Natural killer cell (primary cell): ENCODE measurements at places on chromosomes 3 and 15. TPM values are rescaled to one million over a fixed set of nuclear protein-coding genes. Genes with fewer than 3 reads are reported as not detected.

DNA sequence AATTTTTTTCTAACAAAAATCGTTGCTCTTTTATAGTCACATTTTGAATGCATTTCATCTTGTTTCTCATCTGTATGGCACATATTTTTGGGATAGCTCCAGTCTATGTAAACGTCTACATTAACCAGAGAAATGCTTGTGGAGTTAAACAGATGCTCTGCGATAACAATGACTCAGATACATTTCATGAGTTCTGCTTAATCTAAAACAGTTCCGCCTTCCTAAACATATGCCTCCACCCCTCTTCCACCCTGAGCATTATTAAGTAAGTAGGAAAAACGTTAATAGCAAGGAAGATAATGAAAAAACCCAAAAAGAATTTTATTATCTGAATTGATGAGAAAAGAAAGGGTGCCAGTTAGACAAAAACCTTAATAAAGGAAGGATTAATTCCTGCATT, 396.1 kb downstream of the TUSC7 start:
- no peak for DNase-seq

- no peak for DNase-seq
Observed at GRCh38 chr15:64051407-64052259, 5.3 kb upstream of the DAPK2 start.

DNA sequence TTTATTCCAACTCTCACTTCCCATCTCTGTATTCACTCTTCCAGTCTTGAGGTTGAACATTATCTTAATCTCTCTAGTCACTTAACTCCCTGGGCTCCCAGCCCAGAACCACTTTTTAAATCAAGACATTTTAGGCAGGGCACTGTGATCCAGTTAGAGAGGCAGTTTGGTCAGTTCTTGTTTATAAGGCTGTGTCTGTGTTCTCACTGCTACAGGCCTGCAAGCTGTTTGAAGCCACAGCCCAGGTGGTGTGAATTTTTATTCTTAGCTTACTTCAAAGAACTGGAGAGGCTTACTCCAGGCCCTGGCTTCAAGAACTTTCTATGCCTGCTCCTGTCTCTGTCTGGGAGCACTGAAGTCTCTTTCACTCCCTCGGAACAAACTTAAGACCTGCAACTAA, 906.1 kb downstream of the CADM2 start:
- no peak for DNase-seq

GRCh38 chr3:17204049-17204650, 319.4 kb downstream of the PLCL2 start:
- DNase-seq = no peak

DNA sequence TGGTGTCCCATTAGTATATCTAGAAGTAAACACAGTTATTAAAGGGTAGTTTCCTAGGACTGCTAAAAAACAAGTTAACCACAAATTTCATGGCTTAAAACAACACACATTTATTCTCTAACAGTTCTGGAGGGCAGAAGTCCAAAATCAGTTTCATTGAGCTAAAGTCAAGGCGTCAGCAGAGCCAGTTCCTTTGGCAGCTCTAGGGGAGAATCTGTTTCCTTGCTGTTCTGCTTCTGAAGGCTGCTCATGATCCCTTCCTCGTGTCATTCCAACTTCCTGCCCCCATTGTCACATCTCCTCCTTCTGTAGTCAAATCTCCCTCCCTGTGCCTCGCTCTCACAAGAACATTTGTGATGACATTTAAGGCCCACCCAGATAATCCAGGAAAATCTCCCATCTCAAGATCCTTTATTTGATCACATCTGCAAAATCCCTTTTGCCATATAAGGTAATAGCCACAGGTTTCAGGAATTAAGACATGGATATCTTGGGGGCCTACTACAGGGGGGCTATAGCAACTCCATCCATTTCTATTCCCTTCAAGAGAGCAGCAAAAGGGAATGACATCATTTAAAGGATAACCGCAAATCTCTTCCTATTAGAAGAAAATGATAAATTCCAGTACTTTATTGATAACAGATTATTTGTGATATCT, 50.1 kb downstream of the GPR176 start:
- DNase-seq = no peak

DNA sequence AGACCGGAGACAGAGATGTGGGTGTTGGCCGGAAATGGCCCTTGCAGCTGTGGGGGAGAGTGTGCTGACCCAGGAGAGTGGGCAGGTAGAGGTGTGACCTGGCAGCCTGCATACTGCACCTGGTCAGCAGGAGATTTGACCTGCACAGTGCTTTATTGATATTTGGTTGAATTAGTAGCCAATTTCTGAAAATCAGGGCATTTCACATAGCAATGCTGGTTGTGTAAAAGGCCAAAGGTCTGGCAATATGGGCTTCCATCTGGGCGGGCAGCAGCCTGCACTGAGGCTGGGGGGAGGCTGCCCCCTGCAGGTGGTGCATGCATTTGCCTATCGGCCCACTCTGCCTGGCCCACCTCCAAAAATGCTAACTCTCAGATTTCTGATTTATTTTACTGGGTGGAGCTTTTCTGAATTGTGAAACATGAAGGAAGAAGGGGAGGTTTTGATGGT, 9.4 kb upstream of the MGLL start:
- DNase-seq = peak; percentile 45

- no peak for DNase-seq
Observed at GRCh38 chr15:43441316-43441715, 51.6 kb downstream of the TP53BP1 start.

DNA sequence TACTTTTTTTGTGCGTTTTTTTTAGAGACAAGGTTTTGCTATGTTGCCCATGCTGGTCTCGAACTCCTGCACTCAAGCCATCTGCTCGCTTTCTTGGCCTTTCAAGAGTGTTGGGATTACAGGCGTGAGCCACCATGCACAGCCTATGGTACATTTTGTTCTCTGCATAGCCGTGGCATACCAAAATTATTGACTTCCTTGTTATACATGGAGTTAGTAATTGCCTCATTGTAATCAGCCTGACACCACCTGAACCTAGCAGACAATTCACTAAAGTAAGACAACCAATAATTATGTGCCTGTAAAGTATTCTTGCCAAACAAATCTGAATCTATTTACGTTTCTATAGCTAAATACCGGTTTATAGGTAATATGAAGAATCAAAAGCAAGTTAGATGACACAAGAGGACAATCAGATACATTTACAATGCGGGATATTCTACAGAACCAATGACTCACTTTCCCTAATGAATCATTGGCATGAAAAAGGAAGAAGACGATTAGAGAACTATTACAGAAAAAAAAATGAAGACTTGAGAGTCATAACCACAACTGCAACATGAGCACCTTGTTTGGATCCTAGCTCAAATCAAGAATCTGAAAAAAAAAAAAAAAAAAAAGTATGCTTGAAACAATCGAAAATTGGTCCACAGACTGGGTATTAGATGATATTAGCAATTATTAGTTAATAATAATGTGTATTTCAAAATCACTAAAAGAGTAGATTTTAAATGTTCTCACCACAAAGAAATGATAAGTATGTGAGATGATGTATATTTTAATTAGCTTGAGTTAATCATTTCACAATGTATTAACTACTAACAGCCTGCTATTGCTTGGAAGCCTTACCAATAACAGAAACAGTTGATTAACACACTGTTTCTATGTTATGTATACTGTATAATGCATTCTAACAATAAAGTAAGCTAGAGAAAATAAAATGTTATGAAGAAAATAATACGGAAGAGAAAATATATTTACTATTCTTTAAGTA, 7.1 kb downstream of the GUCA1C start:
- no peak for DNase-seq

Gene GPR27
- total RNA-seq = not detected

Gene C3orf22
- total RNA-seq = not detected

DNA sequence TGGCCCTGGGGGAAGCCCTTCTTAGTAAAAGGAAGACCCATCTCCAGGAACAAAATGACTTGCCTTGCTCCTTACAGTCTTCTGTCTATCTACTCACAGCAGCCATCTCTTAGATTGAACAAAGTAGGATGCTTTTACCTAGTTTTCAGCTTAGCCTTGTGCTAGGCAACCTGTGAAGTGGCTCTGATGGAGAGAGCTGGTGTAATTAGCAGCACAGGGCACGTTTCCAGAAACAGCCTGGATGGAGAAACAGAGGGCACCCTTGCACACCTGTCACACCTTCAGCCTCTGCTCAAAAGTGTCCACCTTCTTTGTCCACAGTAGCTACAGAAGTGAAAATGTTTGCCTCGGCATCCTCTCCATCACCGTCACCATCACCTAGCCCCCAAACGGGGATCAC, 292.9 kb downstream of the RORA start:
- DNase-seq = no peak

Gene HCN4
- total RNA-seq = not detected

GRCh38 chr3:175770426-175770825, 911.3 kb downstream of the NAALADL2 start:
- no peak for DNase-seq

- no peak for DNase-seq
Observed at GRCh38 chr3:55243678-55244077, 243.4 kb downstream of the WNT5A start.

DNA sequence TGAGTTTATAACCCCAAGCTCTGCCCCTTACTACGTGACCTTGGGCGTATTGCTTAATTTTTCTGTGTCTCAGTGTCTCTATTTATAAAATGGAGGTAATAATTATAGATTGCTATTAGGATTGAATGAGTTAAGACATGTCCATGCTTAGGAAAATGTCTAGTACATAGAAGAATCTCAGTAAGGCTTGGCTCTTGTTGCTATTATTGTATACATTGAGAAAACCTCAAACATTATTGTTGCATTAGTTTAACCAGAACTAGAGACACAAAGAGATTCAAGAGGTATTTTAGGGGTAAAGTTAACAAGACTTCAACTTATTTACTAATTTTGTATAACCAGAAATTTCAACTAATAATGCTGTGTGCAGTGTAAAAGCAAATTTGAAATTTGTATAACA, 66.7 kb downstream of the MEF2A start:
- DNase-seq = no peak

Gene NMNAT3
- 2.2 TPM for total RNA-seq

DNA sequence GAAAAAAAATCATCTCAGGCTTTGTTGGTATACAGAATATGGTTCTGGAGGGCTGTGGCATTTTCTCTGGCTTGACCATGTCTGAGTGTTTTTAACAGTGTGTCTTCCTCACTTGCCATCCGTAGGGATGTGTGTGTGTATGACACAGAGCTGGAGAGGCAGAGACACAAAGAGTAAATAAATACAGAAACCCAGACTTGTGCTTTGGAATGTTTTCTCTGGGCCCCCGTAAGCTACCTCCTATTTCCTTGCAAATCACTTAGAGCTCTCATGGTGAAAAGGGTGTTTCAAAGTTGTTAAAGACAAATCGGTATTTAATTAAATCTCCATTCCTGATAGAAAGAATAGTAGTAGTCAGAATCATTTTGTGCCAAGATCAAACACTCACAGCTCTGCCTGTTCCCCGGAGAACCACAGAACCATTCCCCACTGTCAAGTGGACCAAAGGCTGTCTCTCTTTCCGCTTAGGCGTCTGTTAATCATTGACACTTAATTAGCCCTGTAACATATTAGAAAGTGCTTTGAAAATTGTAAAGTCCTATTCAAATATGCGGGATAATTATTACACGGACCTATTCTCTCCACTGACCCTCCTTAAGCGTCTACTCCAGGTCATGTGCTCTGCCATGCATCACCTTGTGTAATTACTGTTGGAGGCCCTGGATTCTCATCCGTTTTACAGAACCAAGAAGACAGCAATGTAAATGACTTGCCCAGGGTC, 313.6 kb upstream of the TLE3 start:
- no peak for DNase-seq

- no peak for DNase-seq
Observed at GRCh38 chr3:176796371-176796770, 400.9 kb downstream of the TBL1XR1 start.

Gene MFSD1
- total RNA-seq = 37.3 TPM

DNA sequence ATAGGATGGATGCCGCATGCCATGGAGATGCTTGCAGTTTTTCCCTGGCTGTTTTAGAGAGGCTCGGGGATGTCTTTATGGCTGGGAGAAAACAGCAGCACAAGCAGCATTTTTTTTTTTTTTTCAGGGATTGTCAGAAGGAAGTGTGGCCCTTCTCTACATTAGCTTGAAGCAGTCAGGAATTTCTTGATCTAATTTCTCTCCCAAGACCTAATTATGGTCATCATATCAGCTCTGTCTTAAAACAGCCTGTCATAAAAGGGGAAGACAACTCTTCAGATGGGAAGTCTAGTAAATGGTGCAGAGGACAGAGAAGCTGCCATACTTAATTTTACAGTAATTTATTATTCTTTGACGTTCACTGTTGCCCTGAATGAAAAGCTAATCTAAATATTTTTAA, 44.5 kb downstream of the EAF1 start:
- no peak for DNase-seq

- no peak for DNase-seq
Observed at GRCh38 chr3:10226293-10226692, 22.0 kb upstream of the TATDN2 start.

DNA sequence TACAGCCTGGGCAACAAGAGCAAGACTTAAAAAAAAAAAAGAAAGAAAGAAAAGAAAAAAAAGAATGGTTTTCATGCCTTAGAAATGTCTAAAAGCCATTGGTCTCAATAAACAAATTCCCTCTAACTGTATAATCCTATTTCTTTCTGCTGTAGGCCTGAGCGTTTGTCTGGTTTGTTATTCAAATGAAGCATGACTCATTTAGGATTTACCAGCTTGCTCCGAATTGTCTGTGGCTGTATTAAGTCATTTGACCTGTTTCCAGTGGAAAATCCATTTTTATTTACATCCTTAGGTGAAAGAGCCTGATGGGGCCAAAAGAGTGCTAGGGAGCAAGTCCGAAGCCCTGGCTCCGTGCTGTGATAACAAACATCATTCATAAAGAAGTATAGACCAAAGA, 73.8 kb downstream of the BDH1 start:
- DNase-seq = no peak

DNA sequence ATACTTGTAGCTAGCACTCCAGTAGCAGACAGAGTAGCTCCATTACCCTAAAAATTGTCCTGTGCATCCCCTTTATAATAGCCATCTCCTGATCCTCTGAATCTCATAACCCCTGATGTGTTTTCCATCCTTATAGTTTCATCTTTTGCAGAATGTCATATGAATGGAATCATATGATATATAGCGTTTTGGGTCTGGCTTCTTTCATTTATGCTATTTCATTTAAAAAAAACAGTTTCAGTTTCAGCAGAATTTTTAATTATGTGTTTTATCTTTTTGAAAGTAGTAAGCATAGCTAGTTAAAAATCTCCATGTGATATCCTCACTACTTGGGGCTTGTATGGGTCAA, 132.7 kb downstream of the KLF13 start:
- no peak for DNase-seq

DNA sequence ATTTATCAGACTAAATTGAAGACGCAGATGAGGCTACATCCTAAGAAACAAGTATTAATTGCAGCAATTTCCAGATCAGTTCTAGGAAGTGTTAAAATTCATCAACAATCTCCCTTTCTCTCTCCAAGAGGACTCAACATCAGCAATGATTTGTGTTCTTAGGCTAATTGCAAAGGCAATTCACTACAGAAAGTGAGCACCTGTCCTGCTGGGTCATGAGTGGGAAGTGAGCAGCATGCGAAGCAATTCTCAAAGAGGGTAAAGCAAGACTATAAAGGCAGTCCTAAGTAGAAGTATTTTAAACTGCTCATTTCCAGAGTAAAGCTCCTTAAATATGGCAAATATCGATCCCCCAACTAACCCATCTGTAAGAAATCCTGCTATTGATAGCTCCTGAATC, 1191.0 kb upstream of the ALCAM start:
- DNase-seq = no peak

GRCh38 chr15:74403588-74403919, 30.2 kb downstream of the SEMA7A start:
- no peak for DNase-seq
